ENCODE measurements at places on chromosomes 16 and 17. TPM values are rescaled to one million over a fixed set of nuclear protein-coding genes. Genes with fewer than 3 reads are reported as not detected.
A peak's percentile ranks its signal among the peaks of the same experiment; 100 is the strongest.

GRCh38 chr17:79761894-79762589 is 15.9 kb upstream of the CBX2 start:
- no peak for DNase-seq

GRCh38 chr17:19448341-19449268 is 37.6 kb downstream of the RNF112 start:
- DNase-seq: peak; percentile 61

DNA sequence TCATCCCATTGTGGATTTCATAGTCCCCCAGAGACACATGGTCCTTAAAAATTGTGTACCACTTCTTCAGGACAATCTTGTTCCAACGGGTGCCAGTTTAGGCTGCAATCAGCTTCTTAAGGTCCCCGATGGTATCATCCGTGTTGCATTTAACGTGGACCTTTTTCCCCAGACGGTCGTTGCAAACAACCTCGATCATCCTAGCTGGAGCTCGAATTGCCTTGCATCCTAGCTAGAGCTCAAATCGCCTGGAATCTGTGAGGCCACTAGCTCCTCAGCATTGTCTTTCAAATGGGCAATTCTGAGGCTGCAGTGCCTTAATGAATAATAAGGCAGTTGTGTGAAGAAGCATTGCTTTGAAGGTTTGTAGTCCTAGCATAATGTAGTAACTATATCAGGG is 37.7 kb upstream of the RHBDL3 start:
- no peak for DNase-seq

DNA sequence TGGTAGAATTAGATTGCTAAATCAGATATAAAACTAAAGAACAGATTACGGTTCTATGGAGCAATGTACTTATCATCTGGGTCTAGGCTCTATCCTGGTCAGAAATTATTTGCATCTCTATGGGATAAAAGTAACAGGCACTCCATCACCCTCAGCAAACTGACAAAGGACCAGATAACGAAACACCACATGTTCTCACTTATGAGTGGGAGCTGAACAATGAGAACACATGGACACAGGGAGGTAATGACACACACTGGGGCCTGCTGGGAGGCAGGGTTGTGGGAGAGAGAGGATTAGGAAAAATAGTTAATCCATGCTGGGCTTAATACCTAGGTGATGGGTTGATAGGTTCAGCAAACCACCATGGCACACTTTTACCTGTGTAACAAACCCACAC is 61.9 kb downstream of the MPHOSPH6 start:
- no peak for DNase-seq

DNA sequence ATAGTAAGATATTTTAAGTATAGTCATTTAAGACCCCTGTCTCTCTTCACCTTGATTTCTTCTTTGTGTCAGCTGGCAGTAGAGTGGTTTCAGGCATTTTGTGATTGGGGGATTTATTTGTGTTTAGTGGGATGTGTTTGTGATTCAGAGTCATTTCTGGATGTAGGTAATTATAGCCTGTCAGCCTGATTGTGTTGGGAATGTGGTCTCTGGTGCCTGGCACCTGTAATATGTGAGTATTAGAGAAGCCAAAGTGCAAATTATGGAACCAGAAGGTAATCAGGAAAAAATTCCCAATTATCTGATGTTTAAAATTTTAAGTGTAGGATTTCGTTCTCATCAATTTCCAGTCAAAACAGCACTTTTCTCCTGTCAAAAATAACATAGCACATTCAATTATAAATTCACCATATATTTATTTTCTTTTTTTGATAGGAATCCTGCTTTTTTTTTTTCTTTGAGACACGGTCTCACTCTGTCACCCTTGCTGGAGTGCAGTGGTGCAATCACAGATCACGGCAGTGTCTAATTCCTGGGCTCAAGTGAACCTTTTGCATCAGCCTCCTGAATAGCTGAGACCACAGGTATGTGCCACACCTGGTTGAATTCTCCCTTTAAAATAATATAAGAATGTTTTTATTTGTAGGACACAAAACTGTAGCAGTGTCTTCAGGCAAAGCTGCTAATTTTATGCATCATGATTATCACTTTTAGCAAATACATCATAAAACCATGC is 42.7 kb downstream of the ATF7IP2 start:
- no peak for DNase-seq

GRCh38 chr17:19645734-19646201 is 2.8 kb upstream of the ALDH3A2 start:
- DNase-seq: no peak

DNA sequence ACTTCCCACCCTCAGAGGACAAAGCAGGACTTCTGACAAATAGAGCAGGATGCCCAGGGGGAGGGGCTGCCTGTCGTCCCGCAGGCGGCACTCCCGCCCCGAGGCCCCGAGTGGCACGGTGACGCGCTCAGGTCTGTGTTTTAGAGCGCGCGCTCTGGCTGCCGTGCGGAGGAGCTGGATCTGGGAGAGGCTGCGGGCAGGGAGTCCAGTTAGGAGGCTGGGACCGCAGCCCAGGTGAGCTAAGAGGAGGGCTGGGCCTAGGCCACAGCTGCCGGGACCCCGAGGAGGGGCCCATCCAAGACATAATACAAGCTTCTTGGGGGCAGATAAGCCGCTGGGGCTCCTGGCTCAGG is 6.4 kb downstream of the DOC2A start:
- DNase-seq: no peak

DNA sequence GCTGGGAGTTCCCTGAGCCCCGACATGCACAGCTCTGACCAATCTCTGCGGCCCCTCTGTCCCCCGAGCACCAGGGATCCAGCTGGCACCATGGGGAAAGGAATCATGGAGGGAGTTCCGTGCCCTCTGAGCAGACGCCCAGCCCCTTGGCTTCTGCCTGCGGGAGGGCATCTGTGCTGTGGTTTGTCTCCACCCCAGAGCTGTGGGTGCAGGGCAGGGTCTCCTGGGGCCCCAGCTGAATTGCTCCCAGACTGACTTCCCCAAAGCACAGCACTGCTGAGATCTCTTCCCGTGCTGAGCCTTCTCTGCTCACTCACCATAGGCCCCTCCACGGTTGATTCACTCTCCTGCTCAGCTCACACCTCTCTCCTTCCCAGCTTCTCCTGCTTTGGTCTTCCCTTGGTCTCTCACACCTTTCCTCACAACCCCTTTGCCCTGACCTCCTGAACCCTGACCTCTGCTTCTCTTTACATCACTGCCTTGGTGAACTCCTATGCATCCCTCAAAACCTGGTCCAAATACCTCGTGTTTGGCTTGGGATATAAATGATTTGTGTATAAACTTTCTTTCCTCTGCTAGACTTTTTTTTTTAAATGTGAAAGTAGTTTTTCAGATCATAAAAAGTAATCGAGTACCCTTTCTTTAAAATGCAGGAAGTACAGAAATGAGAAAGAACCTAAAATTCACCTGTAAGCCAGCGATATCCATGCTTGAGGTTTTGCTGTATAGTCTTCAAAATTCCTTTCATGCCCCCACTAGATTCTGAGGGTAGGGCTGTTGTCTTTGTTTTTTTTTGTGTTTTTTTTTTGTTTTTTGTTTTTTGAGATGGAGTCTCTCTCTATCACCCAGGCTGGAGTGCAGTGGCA is 265.3 kb downstream of the SEC14L1 start:
- DNase-seq: no peak

DNA sequence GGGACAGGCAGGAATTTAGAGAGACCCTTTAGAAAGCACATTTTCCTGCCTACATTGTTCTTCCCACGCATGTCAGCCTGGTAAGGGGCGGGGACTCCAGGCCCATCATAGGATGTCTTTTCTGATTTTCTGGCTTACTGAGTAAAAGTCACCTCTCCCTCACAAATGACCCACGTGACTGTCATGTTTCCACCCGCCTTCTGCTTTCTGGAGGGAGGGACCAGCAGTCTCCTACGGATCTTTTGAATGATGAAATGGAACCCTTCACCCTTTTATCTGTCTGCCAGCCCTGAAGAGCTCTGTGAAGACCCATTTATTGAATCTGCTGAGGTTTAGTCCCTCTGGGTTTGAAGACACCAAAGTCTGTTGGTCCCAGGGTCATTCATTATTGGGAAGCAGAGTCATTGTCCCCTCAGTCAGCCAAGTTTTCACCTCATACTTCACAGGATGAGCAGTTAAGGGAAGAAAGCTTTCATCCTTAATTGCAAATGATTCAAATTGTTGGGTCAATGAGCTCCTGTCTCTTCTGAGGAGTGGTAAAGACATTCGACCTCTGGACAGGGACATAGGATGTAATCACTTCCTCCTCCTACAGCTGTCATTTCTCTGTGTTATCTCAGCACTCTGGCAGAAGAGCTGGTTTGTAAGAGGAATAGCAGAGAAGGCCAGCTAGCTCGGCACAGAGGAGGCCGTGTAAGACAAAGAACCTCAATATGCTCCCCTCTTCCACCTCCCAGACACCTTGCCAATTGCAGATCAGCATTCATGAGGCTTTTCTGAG is 446.1 kb downstream of the HS3ST3B1 start:
- no peak for DNase-seq

- no peak for DNase-seq
Observed at GRCh38 chr17:79971651-79972050, 64.0 kb downstream of the TBC1D16 start.

GRCh38 chr17:55659661-55660060 is 63.0 kb downstream of the TMEM100 start:
- DNase-seq: no peak

DNA sequence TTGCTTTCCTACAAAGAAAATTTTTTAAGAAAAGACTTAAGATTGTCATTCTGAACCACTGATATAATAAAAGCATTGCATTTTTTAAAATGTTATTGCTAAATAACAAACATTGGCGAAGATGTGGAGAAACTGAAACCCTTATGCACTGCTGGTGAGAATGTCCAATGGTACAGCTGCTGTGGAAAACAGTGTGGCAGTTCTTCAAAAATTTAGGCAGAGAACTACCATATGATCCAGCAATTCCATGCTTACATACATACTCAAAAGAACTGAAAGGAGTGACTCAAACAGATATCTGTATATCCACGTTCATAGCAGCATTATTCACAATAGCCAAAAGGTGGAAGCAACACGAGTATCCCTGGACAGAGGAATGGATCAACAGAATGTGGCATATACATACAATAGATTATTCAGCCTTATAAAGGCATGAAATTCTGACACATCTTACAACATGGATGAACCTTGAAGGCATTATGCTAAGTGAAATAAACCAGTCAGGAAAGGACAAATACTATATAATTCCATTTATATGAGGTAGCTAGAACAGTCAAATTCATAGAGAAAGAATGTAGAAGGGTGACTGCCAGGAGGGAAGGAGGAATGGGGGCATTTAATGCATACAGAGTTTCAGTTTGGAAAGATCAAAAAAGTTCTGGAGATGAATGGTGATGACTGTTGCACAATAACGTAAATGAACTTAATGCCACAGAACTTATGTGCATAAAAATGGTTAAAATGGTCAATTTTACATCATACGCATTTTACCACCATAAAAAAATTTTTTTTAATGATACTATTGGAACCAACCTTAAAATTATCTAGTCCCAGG is 92.1 kb downstream of the CACNG1 start:
- DNase-seq: no peak

GRCh38 chr17:51685287-51685909 is 425.1 kb downstream of the UTP18 start:
- DNase-seq: no peak

DNA sequence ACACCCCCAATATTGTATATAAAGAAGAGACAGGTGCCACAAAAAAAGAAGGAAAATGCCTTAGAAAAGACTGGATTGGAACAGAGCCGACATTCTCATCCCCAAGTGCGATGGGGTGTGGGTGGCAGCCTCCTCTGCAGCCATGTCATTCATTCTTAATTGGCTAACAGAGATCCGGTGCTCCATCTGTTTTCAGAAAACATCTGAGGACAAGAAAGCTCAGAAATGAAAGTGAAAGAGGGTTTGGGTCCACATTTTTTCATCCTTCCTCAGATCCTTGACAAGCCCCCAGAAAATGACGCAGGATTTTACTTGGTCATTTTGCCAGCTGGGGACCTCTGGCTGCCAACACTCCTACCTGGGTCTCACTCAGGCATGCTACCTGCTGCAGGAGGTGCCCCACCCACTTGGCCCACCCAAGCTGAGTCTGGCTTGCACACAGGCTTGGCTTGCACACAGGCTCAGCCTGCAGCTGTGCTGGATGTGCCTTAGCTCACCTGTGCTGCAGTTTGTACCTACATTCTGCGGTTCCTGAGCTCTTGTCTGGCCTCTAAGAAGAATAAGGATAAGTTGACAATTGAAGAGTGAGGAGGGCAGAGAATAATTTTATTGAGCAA is 21.9 kb downstream of the KIF2B start:
- no peak for DNase-seq

- DNase-seq: no peak
Observed at GRCh38 chr17:75549246-75550138, 24.0 kb downstream of the LLGL2 start.

GRCh38 chr17:35254107-35254773 is 11.4 kb downstream of the SLFN5 start:
- DNase-seq: peak; percentile 59

GRCh38 chr17:16881239-16881924 is 90.5 kb downstream of the TNFRSF13B start:
- no peak for DNase-seq

DNA sequence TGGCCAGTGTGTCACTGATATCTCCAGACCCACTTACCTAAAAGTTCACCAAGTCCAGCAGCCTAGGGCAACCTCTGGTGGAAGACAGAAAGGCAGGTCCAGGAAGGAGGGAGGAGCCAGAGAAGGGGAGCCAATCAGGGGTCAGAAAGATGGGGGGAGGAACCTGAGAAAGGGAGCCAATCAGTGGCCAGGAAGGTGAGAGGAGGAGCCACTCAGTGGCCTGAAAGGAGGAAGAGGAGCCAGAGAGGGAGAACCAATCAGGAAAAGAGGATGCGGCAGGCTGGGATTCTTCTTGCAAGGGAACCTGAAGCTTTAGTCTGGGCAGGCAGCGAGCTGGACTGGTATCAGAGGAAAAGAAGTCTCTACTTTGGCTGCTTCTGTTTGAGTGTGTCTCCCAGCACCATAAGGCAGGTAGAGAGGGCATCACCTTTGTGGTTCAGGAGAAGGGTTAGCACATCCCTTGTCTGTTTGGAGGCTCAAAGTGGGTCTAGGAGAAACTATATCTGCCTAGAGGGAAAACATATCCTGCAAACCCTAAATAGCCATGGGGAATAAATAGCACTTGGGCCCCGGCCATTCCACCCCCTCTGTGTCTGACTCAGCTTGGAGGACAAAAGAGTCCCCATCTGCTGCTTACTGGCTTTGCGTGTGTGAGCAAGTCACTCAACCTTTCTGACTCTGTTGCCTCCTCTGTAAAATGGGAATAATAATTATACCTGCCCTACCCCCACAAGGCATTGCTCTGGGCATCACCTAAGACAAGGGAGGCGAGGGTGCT is 43.4 kb upstream of the CRHR1 start:
- no peak for DNase-seq

GRCh38 chr17:75738218-75738802 is 17.1 kb downstream of the ITGB4 start:
- DNase-seq: no peak

- DNase-seq: no peak
Observed at GRCh38 chr17:10120109-10120485, 78.3 kb downstream of the GAS7 start.

Gene CARD14
- total RNA-seq: not detected

Gene DNAAF1
- total RNA-seq: not detected

Gene PLEKHH3
- 32.2 TPM for total RNA-seq

Gene CLDN7
- total RNA-seq: 43.1 TPM

Gene KCNJ2
- total RNA-seq: 1.5 TPM

Gene EDC4
- total RNA-seq: 85.3 TPM

Measured in Panc1 (cell line).